IPS-NIHi11 (cell line): ENCODE measurements at places on chromosomes 4 and X.

DNA sequence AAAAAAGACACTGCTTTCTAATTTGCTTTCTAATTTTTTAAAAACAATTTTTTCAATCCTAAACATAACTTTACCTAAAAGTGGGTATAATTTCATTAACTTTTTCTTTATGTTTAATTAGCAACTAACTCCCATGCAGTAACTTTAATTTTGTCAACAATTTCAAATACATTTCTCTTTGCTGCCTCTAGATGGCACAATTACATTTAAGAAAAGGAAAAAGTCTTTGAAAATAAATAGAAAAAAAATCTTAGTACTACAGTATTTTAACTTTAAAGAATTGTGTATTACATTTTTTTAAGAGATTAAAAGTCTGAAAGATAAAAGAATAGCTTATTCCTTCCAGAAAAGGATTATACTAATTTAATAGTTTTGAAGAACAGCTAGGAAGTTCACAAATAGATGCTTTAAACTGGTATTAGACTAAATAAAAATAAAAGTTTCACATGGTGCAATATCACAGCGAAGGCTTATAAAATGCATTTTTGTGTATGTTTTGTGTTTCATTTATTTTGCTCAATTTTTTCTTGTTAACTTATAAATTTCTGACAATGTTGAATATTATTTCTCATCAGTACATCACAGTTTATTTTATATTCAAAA, 105.1 kb downstream of the ADGRA3 start:
- DNase-seq, result no peak

DNA sequence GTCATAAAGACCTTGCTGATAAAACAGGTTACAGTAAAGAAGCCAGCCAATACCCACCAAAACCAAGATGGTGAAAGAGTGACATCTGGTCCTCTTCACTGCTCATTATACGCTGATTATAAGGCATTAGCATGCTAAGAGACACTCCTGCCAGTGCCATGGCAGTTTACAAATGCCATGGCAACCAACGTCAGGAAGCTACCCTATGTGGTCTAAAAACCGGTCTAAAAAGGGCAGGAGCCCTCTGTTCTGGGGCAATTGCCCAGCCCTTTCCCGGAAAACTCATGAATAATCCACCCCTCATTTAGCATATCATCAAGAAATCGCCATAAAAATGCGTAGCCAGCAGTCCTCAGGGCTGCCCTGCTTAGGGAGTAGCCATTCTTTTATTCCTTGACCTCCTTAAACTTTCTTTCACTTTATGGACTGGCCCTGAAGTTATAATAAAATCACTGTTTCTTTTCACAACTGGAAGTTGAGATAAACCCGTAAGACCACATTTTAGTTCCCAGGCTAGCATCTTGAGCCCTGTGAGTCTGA, 260.5 kb upstream of the FAT1 start:
- DNase-seq, result no peak

DNA sequence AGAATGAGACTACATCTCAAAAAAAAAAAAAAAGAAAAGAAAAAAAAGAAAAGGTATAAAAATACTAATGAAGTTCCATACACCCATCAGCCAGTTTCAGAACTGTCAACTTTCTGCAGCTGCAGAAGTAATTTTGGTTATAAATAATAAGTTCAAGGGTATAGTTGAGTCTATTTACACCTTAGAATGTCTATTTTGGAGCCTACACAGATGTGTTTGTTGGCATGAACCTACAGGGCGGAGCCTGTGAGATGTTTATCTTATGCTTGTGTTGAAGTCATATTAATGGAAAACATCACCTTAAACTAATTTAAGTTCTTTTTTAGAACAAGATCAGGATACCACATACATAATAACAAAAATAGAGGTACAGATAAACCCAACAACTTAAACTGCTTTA, 85.8 kb downstream of the RAPGEF2 start:
- no peak for DNase-seq

- no peak for DNase-seq
Observed at GRCh38 chr4:119080721-119081541, 54.7 kb upstream of the MYOZ2 start.

GRCh38 chr4:147772459-147772969, 40.6 kb downstream of the ARHGAP10 start:
- no peak for DNase-seq

GRCh38 chr4:77797239-77797638, 21.9 kb downstream of the CNOT6L start:
- no peak for DNase-seq

DNA sequence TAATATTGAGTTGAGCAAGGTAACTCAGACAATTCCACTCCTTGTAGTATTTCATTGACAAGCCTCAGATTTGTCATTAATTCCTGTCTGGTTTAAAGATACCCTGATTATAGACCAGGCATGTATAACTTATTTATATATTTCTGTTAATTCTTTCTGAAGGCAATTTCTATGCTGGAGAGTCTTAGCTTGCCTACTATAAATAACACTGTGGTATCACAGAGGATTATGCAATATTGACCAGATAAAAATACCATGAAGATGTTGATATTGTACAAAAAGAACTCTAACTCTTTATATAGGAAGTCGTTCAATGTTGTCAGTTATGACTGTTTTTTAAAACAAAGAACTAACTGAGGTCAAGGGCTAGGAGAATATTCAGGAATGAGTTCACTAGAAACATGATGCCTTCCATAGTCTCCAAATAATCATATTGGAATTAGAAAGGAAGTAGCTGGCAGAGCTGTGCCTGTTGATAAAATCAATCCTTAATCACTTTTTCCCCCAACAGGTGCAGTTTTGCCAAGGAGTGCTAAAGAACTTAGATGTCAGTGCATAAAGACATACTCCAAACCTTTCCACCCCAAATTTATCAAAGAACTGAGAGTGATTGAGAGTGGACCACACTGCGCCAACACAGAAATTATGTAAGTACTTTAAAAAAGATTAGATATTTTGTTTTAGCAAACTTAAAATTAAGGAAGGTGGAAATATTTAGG, 821 bp downstream of the CXCL8 start:
- no peak for DNase-seq
